Activated B cell treated with CpG ODN at 0.5 μM for 24 hours (primary cell): ENCODE measurements at places on chromosomes 2 and 18. TPM values are rescaled to one million over a fixed set of nuclear protein-coding genes. Genes with fewer than 3 reads are reported as not detected.

- H3K4me1 ChIP-seq, result peaks cover 53% of the 10 kb centered on the region
- no peaks in the 10 kb centered on the region for H3K27me3 ChIP-seq
- no peaks in the 10 kb centered on the region for H3K36me3 ChIP-seq
- H3K27ac ChIP-seq, result peak overlapping the region; percentile 68
- peak overlapping the region; percentile 4 for H3K4me3 ChIP-seq
- DNase-seq, result no peak
These were observed 165.2 kb upstream of the KLF7 start for GRCh38 chr2:207330912-207331311.

DNA sequence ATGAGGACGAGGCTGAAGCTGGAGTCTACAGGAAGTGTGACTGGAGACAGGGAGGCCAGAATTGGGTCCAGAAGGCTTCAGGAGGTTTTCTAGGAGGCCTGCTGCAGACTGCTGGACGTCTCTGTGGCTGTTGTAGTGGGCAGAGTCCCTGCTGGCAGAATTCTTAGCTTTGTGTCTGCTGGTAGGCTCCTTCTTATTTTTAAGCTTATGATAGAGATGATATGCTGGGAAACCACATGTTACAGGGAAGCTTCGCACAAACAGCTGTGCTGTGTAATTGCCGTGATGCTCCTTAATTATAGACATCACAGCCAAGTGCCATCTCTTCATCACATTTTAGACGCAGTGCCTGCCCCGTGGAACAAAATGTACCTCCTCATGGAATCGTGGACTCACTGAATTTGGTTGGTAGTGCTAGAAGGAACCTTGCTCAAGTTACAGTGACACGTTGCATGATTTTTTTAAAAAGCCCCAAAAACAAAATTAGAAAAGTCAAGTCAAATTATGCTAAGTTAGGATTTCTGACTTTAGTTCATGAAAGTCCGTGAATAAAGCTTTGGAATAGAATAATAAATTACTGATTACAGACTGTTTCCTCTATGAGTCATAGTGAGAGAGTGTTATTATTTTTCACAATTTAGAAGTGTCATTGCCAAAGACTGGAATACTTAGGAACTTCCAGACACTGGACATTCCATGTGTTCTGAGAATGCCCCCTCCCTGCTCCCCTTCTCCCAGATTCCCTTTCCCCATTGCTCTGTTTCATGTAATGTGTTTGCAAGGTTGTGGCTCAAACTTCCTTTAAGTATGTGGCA is 144.1 kb downstream of the FHOD3 start:
- H3K4me1 ChIP-seq, result no peaks in the 10 kb centered on the region
- no peak overlapping the region for H3K4me3 ChIP-seq
- no peaks in the 10 kb centered on the region for H3K36me3 ChIP-seq
- H3K27me3 ChIP-seq, result peaks cover 26% of the 10 kb centered on the region

DNA sequence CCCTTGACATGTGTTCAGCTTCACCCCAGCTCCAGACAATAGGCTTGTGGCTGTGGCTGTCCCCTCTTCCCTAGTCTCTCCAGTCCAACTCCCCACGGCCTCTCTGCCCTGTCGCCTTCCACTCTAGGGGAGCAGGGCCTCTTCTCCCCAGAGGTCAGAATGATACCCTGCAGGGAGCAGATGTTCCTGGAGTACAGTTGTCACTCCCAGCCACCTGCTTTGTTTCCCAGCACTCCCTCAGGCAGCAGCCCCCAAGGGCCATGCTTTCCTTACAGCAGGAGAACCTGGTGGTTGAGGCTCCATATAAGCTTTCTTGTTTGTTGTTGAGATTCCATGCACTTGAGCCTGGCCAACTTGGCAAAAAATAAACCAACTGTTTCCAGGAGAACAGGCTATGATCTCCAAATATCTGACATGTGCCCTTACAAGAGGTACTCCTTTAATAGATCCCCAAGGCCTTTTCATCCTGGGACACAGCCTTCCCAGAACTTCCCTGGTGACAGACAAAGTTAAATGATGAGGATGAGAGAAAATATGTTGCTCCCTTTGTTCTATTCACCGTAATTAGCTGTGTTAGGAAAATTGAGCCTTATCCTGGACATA is 45.1 kb downstream of the DPYSL5 start:
- H3K27ac ChIP-seq, result no peak overlapping the region
- DNase-seq, result no peak
- peaks cover 14% of the 10 kb centered on the region for H3K27me3 ChIP-seq
- no peaks in the 10 kb centered on the region for H3K36me3 ChIP-seq
- no peak overlapping the region for H3K4me3 ChIP-seq

DNA sequence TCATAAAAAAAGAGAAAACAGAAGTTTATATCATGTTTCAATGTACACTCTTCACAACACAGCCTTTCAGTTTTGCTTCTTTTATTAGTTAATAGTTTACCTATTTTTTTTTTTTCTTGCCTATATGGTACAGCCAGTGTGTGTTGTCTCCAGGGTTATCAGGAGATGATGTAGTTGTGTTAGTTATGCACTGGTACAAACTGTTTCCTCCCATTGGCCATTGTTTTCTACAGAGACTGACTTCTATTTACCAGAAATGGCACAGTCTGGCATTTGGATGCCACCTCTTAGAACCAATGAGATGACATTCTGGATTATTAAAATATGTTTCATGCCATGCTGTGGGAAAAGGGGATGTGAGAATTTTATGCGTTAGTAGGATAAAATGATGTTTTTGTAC is 339.4 kb downstream of the PLCL1 start:
- no peaks in the 10 kb centered on the region for H3K36me3 ChIP-seq
- no peak overlapping the region for H3K4me3 ChIP-seq
- H3K27ac ChIP-seq, result no peak overlapping the region
- no peak for DNase-seq
- H3K27me3 ChIP-seq, result no peaks in the 10 kb centered on the region

LONRF2 gene
- 0.09 and 0.17 TPM in 2 replicates for total RNA-seq
